ENCODE measurements at places on chromosomes 2 and 18.

GRCh38 chr2:65530547-65531320, 98.3 kb upstream of the SPRED2 start:
- no peak overlapping the region for H3K27ac ChIP-seq
- H3K4me1 ChIP-seq: peaks cover 9% of the 10 kb centered on the region
- peaks cover 42% of the 10 kb centered on the region for H3K27me3 ChIP-seq
- ATAC-seq: no peak

- no peak overlapping the region for H3K27ac ChIP-seq
- H3K4me3 ChIP-seq: no peak overlapping the region
- H3K27me3 ChIP-seq: no peaks in the 10 kb centered on the region
- H3K36me3 ChIP-seq: no peaks in the 10 kb centered on the region
- ATAC-seq: no peak
- H3K4me1 ChIP-seq: peaks cover 16% of the 10 kb centered on the region
These were observed 19.9 kb downstream of the MBOAT2 start for GRCh38 chr2:8983571-8983970.

DNA sequence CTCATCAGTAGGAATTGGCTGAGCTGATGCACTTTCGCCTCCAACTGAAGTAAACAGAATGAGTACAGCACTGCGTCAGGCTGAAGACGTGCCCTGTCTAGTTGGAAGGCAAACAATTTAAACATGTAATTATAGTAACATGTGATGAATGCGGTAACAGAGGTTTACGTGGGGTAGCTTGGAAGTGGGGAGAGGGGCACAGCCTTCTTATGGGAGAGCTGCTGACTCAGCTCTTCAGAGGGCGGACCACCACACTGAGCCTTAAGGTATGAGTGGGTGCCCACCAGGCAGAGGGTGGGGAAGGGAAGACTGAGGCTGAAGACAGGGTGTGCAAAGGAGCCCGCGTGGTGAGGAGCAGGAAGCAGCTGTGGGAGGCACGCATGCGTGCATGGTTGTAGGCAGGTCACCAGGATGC, 6.2 kb upstream of the EHD3 start:
- no peak overlapping the region for H3K4me3 ChIP-seq
- no peaks in the 10 kb centered on the region for H3K27me3 ChIP-seq
- ATAC-seq: no peak
- H3K4me1 ChIP-seq: peaks cover 26% of the 10 kb centered on the region

GRCh38 chr18:44871771-44872170, 191.1 kb downstream of the SETBP1 start:
- H3K27ac ChIP-seq: peak overlapping the region; percentile 82
- H3K27me3 ChIP-seq: no peaks in the 10 kb centered on the region
- H3K4me3 ChIP-seq: peak overlapping the region; percentile 9
- peak; percentile 56 for ATAC-seq
- peaks cover 58% of the 10 kb centered on the region for H3K36me3 ChIP-seq

DNA sequence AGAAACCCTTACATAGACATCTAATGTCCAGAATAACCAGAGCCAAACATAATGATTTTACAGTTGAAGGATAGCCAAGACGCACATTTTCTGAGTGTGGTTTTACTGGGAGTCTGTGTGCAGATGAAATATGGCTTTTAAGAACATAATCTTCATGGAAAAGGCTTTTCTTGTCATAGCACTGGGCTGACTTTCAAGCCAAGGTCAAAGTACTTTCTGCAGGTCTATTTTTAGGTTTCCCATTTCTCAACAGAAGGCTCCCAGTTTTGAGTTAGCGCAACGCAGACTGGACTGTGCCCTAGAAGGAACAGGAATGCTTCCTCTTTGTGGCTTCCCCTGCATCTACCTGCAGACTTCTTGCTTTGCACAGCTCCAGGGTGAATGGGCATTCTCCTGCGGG, 92.3 kb upstream of the UPP2 start:
- peaks cover 7% of the 10 kb centered on the region for H3K4me1 ChIP-seq
- no peak overlapping the region for H3K27ac ChIP-seq
- H3K4me3 ChIP-seq: no peak overlapping the region
- no peaks in the 10 kb centered on the region for H3K27me3 ChIP-seq
- H3K36me3 ChIP-seq: no peaks in the 10 kb centered on the region

DNA sequence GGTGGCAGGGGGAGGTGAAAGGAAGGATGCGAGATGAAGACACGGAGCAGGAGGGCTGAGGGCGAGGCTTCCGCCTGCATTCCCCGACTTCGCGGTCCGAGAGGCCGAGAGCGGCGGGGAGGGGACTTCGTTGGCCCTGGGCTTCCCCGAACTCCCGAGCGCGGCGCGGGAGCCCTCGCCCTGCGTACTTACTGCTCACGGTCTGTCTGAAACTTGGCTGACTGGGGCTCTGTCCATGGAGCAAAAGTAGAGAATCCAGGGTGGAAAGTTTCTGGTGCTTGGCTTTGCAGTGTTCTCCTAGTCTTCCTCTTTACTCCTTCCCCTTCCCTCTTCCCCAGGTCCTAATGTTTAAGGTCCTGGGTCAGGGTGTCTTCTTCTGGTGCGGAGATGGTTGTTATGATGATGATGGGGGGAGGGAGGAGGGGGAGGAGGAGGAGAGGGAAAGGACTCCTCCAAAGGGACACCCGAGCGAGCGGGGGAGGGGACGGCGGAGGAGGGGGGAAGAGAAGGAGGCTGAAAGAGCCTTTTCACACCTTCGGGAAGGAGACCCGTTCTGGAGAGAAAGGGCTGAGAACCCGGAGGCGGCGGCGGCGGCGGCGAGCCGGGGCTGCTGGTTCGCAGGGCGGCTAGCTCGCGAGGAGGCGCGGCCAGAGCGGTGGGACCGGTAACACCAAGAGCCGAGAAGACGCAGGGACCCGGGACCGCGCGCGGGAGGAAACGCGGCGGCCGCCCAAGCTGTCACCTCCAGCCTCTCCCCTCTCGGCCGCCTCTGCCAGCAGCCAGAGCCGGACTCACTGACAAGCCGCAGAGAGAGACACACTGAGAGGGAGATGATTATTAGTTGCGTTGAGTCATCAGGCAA, at the start of gene SATB2:
SATB2 (minus strand) TSS at position 793 of the 862 bp plus-strand sequence. CDS start 1,902 bp downstream, outside the sequence.
- no peak within 1 kb of the TSS for H3K27ac ChIP-seq
- no peak for ATAC-seq
- H3K27me3 ChIP-seq: peaks cover 58% of the 10 kb centered on the region
- no peaks in the 10 kb centered on the region for H3K36me3 ChIP-seq
- peak within 1 kb of the TSS; percentile 83 for H3K4me3 ChIP-seq

DNA sequence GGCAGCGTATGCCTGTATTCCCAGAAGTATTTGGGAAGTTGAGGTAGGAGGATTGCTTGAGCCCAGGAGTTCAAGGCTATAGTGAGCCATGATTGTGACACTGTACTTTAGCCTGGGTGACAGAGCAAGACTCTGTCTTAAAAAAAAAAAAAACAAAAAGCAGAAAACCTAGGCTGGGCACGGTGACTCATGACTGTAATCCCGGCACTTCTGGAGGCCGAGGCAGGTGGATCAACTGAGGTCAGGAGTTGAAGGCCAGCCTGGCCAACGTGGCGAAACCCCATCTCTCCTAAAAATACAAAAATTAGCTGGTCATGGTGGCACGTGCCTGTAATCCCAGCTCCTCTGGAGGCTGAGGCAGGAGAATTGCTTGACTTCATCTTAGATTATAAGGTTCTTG, 46.4 kb downstream of the MTA3 start:
- H3K4me1 ChIP-seq: peaks cover 11% of the 10 kb centered on the region
- H3K36me3 ChIP-seq: peaks cover 44% of the 10 kb centered on the region
- no peak overlapping the region for H3K27ac ChIP-seq

- H3K27me3 ChIP-seq: no peaks in the 10 kb centered on the region
- no peaks in the 10 kb centered on the region for H3K36me3 ChIP-seq
- ATAC-seq: no peak
These were observed 204.2 kb downstream of the TMEM247 start for GRCh38 chr2:46683541-46683940.

- no peaks in the 10 kb centered on the region for H3K36me3 ChIP-seq
- H3K4me3 ChIP-seq: no peak overlapping the region
- no peaks in the 10 kb centered on the region for H3K4me1 ChIP-seq
- peaks cover 51% of the 10 kb centered on the region for H3K27me3 ChIP-seq
These were observed 21.0 kb upstream of the ZBTB7C start for GRCh38 chr18:48430150-48430549.

DNA sequence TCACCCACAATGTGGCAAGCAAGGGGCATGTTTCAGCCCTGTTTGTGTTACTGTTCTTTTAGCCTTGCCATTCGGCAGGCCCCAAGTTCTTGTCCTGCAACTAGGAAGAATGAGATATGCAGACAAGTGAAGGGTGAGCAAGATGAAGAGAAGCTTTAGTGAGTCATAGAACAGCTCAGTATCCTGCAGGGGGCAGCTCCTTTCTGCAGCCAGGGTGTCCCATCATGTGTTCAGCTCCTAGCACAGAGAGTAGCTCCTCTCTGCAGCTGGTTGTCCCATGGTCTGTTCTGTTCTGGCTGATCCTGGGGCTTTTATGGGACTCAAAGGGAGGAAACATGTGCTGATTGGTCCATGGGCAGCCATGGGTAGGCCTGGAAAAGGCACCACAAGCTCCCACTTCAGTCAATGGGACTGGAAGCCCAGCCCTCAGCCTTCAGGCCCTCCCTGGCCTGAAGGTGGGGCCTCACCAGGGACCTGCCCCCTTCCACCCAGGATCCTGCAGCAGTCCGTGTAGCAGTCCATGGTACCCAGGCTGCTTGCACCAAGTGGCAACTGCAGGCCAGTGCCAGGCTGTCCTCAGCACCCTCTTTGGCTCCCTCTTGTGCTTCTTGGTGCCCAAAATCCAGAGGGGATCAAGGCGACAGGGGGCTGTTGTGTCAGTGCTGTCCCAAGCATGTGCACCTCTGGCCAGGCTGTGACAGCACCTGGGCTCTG, 326.4 kb downstream of the NR4A2 start:
- no peaks in the 10 kb centered on the region for H3K27me3 ChIP-seq
- peak; percentile 6 for ATAC-seq
- no peak overlapping the region for H3K4me3 ChIP-seq

- no peak for ATAC-seq
- no peak overlapping the region for H3K27ac ChIP-seq
- no peaks in the 10 kb centered on the region for H3K4me1 ChIP-seq
- H3K27me3 ChIP-seq: peaks cover 16% of the 10 kb centered on the region
These were observed 239.8 kb upstream of the HS6ST1 start for GRCh38 chr2:128558441-128558840.

DNA sequence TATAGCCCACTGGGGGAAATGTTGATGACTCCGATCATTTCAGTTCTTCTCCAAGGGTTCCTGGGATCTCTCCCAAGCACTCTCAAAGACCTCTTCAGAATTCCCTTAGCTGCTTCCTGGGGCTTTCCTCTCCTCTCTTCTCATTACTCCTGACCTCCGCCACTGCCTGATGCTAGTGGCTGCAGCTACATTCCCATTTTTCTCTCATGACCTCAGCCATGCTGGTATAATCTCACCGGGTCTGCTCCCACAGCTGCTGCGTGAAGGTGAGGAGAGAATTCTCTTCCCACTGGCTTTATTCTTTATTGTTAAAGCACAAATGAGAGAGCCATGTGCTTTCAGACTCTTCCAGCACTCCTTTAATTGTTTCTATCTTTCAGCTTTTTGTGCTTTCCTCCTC, 312.0 kb upstream of the ETAA1 start:
- ATAC-seq: no peak
- H3K27me3 ChIP-seq: no peaks in the 10 kb centered on the region
- no peak overlapping the region for H3K4me3 ChIP-seq

DNA sequence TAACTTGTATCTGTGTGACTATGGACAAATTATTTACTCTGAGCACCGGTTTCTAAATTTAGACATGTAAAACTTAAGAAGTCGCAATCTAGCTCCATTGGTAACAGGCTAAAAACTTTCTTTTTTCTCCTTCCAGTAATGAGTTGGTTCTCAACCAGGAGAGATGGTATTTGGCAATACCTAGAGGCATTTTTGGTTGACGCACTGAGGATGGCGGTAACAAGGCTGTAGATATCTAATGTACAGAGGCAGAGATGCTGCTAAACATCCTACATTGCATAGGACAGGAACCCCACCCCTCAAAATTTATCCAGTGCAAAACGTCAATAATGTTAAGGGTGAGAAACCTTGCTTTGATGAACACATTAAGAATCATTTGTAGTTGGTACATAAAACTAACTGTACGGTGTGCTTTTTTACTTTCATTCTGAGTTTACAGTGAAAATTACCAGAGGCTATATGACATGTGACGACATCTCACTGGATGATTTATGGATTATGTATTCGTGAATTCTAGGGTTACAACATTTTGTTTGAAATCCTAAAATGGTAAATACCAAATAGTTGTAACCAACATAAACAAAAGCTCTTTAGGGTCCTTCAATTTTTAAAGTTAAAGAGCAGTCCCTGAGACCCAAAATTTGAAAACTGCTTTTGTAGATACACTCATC, 91.3 kb downstream of the TLK1 start:
- peaks cover 13% of the 10 kb centered on the region for H3K4me1 ChIP-seq
- H3K4me3 ChIP-seq: no peak overlapping the region
- no peaks in the 10 kb centered on the region for H3K27me3 ChIP-seq
- H3K27ac ChIP-seq: no peak overlapping the region
- ATAC-seq: no peak

GRCh38 chr18:47163241-47163640, 12.9 kb downstream of the IER3IP1 start:
- peaks cover 11% of the 10 kb centered on the region for H3K36me3 ChIP-seq
- H3K27me3 ChIP-seq: no peaks in the 10 kb centered on the region
- H3K27ac ChIP-seq: no peak overlapping the region
- peak; percentile 83 for ATAC-seq
- no peak overlapping the region for H3K4me3 ChIP-seq

DNA sequence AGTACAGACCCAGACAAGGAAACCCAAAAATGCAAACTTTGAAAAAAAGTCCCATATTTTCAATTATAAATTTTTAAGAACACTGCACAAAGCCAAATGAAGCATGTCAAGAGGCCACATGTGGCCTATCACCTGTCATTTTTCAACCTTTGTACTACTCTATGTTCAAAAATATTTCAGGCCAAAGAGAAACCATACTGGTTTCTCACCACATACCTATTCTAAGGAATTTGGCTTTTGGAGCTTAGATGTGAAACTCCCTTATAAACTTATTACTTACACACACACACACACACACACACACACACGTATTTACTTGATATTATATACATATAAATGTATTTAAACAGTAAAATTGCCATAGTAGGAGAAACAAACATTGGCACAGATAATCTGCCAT, 338.7 kb downstream of the TXNL1 start:
- no peaks in the 10 kb centered on the region for H3K27me3 ChIP-seq
- no peak for ATAC-seq
- H3K36me3 ChIP-seq: no peaks in the 10 kb centered on the region
- no peak overlapping the region for H3K27ac ChIP-seq
- no peak overlapping the region for H3K4me3 ChIP-seq
- peaks cover 9% of the 10 kb centered on the region for H3K4me1 ChIP-seq

DNA sequence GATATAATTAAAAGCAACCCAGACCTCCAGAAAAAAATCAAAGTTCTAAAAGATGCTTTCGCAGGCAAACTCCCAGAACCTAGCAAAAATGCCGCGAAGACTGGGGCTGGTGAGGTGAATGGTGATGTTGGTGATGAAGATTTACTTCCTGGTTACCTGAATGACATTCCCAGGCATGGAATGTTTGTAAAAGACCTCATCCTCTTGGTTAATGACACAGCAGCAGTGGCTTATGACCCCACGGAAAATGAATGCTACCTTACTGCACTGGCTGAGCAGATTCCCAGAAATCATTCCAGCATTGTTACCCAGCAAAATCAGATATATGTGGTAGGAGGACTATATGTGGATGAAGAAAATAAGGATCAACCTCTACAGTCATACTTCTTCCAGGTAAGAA, 994 bp downstream of the KLHL41 start:
- no peaks in the 10 kb centered on the region for H3K4me1 ChIP-seq
- no peak overlapping the region for H3K4me3 ChIP-seq
- H3K36me3 ChIP-seq: peaks cover under 1% of the 10 kb centered on the region
